T-helper 9 cell (primary cell): ENCODE measurements at places on chromosomes 7 and 10.

DNA sequence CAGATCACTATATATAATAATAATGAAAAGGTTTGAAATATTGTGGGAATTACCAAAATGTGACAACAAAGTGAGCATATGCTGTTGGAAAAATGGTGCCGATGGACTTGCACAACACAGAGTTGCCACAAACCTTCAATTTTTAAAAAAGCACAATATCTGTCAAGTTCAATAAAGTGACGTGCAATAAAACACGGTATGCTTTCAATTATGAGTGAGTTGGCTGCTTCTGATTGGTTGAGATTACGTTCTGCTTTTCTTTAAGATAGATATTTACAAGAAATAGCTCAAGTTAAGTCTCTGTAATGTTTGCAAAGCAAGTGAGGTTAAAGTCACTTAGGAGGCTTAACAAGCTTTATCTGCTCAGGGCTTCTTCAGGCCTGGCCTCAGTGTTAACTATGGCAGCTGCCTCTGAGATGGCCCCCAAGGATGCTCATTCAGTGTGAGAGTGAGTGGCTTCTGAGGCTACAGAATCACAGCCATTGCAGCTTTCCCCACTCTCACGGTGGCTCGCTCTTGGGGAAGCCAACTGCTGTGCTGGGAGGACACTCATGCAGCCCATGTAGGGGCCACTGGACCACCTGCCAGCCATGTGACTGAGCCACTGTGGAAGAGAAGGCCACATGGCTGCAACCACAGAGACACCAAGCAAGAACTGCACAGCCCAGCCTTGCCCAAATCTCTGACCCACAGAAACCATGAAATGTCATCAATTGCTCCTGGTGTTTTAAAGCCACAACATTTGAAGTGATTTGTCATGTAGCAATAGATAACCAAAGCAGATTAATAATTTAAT is 78.3 kb upstream of the TMEM72 start:
- no peak for DNase-seq

DNA sequence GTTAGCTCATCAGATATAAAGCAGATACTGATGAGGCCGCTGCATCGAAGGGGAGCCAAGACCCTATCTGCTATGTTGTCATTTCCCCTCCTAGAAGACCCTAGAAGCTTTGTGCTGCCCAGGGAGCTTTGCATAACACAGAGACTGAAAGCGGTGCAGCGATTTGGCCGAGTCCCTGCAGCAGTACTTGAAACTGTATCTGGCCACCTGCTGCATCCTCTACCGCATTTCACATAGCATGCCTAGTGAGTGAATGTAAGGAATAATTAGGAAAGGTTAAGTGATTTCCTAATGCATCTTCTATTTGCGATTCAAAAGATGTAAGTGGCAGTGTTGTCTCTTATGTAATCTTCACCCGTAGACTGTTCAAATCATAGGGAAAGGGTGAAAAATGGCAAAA is 106.7 kb downstream of the LRMDA start:
- no peak for DNase-seq

- DNase-seq = no peak
These were observed 89.2 kb downstream of the HERPUD2 start for GRCh38 chr7:35605760-35606159.

- no peak for DNase-seq
These were observed 111.7 kb upstream of the PLXDC2 start for GRCh38 chr10:19704544-19704943.

DNA sequence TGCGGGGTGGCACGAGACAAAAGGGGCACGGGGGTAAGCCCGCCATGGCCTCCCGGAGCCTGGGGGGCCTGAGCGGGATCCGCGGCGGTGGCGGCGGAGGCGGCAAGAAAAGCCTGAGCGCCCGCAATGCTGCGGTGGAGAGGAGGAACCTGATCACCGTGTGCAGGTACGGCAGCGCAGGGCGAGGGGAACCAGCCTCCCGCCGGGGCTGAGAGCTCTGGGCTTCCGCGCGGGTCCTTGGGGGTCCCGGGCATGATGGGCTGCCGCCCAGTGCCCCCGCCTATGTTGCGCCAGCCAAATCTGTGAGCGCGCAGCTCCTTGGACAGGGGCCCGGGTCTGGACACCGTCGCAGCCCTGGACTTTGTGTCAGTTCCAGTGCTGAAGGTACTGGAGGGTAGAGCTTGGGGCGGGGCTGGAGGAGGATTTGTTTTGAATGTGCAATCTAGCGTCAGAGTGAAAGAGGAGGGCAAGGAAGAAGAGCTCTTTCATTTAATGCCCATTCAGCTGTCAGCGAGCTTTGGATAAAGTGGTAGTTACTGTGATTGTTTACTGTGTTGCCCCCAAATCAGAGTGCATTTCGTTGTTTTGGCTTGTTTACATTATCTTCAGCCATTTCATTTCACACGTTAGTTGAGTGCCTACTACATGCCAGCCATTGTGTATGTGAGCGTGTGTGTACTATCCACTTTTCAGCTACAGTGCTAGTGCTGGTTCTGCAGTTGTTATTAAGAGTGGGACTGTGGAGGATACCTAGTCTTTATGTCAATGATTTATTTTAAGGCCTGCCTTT is 777 bp downstream of the RUNDC3B start:
- DNase-seq = peak; percentile 10

GRCh38 chr10:132528064-132528691 is 9.4 kb upstream of the INPP5A start:
- no peak for DNase-seq

GRCh38 chr7:137458399-137458798 is 114.9 kb upstream of the PTN start:
- DNase-seq = no peak

- DNase-seq = no peak
These were observed 240.0 kb downstream of the ARHGAP21 start for GRCh38 chr10:24483701-24484100.

GRCh38 chr10:79246606-79247275 is 100.5 kb upstream of the PPIF start:
- DNase-seq = no peak

GRCh38 chr7:157347217-157347904 is 10.6 kb downstream of the DNAJB6 start:
- DNase-seq = no peak

GRCh38 chr7:70669854-70670253 is 462.1 kb upstream of the GALNT17 start:
- no peak for DNase-seq

DNA sequence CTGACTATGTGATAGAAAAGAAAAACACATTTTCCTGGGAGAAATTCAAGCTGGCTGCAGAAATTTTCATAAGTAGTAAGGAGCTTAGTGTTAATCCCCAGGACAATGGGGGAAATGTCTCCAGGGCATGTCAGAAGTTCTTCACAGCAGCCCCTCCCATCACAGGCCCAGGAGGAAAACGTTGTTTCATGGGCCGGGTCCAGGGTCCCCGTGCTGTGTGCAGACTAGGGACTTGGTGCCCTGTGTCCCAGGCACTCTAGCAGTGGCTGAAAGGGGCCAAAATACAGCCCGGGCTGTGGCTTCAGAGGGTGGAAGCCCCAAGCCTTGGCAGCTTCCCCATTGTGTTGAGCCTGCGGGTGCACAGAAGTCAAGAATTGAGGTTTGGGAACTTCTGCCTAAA is 99.0 kb upstream of the ASAH2 start:
- DNase-seq = no peak
